ENCODE measurements at places on chromosomes 4 and X.

- no peak for DNase-seq
These were observed 38.1 kb upstream of the STIM2 start for GRCh38 chr4:26822546-26822945.

- DNase-seq: no peak
These were observed 14.5 kb downstream of the DOCK11 start for GRCh38 chrX:118510111-118510510.

- DNase-seq: no peak
These were observed 1552.6 kb downstream of the C4orf33 start for GRCh38 chr4:130648570-130648969.

DNA sequence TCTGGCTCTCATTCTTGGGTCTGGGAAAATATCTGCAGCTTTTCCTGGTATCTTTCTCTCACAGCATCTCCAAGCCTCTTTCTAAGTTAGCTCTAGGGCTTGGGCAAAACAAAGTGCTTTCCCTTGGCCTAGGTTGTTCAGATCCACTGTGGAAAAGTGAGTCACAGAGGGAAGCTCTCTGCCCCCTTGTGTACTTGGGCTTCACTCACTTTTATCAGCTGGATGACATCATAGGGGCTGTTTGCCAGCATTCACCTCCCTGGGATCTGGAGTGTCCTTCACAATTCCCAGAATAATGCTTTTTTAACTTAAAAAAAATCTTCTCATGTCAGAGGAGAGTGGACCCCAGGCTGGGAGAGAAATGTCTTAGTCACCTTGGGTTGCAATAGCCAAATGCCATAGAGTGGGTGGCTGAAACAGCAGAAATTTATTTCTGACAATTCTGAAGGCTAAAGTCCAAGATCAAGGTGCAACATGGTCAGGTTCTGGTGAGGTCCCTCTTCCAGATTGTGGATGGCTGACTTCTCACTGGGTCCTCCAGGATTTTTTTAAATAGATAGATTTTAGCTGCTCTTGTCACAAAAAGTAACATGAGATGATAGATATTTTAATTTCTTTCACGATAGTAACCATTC is 247.8 kb downstream of the SH2D1A start:
- no peak for DNase-seq

- no peak for DNase-seq
These were observed 38.4 kb downstream of the NAP1L5 start for GRCh38 chr4:88659055-88659889.

- no peak for DNase-seq
These were observed 2.4 kb downstream of the CXCR3 start for GRCh38 chrX:71615954-71616353.

DNA sequence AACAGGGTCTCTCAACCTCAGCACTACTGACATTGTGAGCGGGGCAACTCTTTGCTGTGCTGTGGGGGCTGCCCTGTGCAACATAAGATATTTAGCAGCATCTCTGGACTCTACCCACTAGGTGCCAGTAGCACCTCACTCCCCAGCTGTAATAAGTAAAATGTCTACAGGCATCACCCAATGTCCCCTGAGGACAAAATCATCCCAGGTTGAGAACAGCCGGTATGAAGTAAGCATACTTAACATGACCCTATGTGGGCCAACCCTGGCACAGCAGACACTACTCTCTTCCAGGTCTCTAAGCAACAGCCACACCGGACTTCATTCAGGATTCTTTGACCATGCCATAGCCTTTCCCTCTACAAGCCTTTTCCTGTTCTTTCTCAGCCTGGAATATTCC is 10.5 kb upstream of the MGST2 start:
- no peak for DNase-seq

GRCh38 chrX:34426334-34426733 is 230.8 kb downstream of the TMEM47 start:
- DNase-seq: no peak

- no peak for DNase-seq
These were observed 126.9 kb upstream of the DCLK2 start for GRCh38 chr4:149951152-149951900.

- no peak for DNase-seq
These were observed 1.0 kb upstream of the GRPEL1 start for GRCh38 chr4:7068883-7069282.

DNA sequence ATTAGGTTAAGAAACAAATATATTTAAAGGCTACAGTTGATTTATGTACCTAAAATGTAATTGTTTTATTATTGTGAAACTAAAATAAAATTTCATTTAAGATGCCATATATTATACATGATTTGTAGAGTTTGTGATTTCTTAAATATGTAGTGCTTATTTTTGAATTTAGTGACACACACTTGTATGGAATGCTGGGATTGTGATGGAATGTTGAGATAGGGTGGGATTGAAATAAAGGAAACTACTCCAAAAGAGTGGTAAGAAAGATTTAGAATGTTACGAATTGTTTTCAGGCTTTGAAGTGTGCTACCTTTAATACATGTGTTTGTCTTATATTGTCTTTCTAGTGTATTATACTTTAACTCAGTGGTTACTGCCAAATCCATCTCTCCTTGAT is 330.3 kb upstream of the PITX2 start:
- no peak for DNase-seq

GRCh38 chrX:150162141-150162540 is 201.0 kb upstream of the MAMLD1 start:
- no peak for DNase-seq

DNA sequence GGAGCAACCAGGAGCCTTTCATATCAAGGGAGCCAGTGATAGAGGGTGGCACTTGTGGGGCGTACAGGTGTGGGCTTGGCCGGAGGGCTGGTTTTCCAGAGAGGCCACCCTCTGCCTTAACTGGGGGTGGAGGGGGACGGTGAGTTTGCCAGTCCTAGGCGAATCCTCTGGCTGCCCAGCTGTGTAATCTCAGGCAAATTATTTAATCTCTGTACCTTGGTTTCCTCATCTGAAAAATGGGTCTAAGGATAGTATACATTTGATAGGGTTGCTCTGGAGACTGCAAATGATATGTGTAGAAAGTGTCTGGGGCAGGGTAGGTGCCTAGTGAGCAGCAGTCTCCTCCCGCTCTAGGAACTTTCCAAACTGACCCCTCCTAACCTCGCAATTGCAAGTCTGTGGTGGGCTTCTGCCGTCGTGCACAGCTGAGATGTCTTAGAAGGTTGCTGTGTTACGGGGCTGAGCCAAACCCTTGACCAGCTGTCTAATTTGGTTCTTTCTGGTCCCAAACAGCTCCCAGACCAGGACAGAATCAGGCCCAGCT is 3.8 kb upstream of the CXCR3 start:
- no peak for DNase-seq

- DNase-seq: no peak
These were observed 219.0 kb downstream of the PALLD start for GRCh38 chr4:168715896-168716295.

DNA sequence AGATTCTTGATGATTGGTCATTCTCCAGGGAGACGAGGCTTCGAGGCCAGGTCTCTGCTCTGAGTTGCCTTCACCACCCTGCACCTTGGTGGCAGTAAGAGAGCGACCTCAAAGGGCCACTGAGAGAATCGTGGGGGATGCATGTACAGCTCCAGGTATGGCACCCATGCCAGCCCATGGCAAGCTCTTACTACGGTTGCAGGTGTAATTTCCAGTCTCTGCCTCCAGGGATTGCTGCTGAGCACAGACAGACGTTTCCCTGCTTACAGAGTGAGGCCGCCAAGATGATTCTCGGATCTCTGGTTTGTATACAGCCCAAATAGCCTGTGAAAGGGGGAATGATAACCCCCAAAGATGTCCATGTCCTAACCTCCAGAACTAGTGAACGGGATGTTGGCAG is 16.3 kb upstream of the DRD5 start:
- no peak for DNase-seq

DNA sequence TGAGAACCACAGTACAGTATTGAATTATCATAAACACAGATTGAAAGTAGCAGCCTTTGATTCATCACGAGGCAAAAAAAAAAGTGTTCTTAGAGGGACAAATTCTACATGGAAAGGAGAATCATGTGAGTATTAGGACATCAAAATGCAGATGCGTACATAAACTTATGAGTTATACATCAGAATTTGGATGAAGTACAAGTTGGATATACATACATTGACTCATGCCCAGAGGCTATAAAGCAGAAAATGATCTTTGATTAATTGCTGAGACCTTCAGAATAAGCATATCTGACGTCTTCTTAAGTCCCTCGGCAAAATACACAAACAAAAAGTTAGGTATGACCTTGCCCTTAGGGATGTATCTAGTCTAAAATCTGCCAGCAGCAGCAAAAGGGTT is 206.4 kb downstream of the LDB2 start:
- no peak for DNase-seq

DNA sequence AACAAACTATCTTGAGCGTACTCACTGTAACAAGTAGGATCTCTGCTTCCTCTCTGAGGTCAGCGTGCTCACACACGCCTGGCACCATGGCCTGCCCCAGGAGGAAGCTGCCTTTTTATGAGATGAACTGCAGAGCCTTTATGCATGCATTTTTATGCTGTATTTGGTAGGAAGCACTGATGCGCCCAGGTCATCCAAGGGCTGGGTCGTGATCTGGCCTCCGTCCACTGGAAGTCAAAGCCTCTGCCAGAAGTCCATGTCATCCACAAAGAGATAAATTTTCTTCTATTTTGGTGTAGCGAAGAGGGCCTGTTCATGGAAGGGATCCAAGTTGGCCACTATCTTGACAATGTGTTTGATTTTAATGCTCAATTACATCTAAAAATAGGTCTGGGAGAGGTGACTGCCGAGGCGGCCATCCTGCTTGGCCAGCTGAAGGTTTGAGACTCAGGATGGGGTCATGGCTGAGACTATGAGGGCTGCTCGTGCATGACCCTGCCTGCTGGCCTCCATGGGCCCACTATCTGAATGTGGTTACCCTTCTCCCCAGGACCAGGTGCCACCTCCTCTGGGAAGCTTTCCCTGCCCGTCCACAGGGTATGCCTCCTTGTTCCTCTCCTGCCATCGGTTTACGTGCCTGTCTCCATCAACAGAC is 50.3 kb downstream of the HTRA3 start:
- DNase-seq: no peak

DNA sequence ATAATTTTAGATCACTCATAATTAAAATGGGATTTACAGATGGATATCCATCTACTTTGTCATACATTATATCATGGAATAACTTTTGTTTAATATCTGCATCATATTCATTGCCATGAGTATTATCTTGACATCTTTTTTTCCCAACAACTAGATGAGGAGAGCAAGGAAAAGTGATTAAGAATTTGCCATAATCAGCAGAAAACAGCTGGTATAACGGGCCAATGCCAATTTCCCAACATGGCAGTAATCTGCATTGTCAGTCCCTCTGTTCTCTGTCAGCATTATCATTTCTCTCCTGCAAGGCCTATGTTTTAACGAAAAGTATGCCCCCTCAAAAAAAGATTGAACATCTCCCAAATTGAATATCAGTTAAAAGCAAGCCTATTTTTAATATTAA is 314.0 kb downstream of the FRMPD4 start:
- no peak for DNase-seq

- no peak for DNase-seq
These were observed 133.1 kb downstream of the ARAP2 start for GRCh38 chr4:36111172-36111571.

DNA sequence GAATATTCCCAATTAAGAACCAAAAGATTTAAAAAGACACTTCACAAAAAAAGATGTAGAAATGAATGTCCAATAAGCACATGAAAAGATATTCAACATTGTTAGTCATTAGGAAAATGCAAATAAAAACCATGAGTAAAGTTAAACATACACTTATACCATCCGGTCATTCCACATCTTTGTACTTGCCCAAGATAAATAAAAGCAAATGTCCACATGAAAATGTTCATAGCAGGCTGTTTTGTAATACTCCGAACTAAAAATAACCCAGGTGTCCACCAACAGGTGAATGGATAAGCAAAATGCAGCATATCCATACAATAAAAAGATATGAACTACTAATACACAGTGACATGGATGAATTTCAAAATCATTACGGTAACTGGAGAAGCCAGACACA is 28.6 kb upstream of the ZCCHC4 start:
- no peak for DNase-seq

Data from stimulated activated CD8-positive, alpha-beta memory T cell treated with anti-CD3 and anti-CD28 coated beads, Interleukin-15, amount 100 ng/mL, for 4 hours (primary cell).